NCI-H1417 (cell line): ENCODE measurements at places on chromosomes 3 and 15.

DNA sequence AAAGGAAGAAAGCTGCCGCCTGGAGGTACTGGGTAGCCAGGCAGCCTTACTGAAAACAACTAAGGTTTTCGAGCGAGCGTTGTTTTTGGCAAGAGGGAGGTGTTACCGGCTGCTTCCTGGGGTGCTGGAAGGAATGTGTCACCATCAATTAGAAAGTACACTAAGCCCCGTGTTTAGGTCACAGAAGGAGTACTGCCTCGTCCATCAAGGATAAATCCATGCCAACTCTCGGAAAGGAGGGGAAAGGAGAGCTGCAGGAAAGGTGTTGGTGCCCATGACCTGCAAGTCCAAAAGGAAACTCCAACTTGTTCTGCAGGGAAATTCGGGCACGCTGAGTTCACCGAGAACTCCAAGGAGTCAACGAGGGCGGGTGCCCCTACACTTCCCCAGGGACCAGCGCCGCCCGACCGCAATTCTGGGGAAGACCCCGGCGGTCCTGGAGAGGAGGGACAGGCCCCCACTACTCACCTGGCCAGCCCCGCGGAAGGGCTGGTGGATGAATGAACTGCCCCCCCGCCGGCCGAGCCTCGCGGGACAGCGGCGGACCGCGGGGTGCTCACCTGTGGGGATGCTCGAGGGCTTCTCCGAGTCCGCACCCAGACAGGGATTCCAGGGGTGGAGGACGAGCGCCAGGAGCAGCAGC is 542 bp downstream of the PLOD2 start:
- DNase-seq, result peak; percentile 86

- DNase-seq, result no peak
Measured at GRCh38 chr15:100572362-100572983, 29.5 kb downstream of the LINS1 start.

- no peak for DNase-seq
Measured at GRCh38 chr3:194579091-194579606, 54.1 kb downstream of the TMEM44 start.

DNA sequence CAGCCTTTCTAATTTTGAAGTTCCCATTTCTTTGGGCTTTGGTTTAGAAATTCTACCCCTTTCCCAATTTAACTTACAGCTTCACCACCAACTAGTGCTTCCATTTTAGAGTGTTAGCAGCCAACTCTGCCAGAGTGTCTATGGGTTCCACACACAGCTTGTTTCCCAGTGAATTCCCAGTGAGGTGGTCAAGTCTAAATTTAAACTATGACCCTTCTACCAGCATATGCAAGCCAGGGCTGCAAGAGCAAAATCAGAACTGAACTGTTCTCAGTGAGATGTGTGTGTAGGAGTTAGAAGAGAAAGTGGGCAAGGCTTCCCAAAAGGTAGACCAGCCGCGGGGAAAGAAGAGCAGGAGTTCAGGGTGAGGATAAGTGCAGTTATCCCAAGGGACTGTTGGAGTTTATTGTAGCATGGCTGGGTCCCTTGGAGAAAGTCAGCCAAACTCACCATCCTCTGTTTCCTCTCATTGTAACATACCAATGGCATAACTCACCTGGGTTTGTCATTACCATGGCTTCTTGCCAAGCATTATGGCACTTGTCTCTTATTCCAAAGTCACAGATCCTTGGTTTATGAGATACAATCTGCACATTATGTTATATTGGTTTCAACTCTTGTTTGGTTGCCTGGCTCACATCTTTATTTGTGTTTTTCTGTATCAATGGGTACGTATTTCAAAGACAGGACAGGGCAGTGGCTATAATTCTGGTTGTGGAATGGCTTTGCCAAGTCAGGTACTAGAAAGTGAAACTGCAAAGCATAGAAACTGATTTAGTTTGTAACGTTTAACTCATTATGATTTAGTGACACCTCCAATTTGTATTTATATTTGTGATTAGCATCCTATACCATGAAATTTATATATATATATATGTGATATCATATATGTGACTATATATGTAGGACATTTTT is 130.2 kb upstream of the UMPS start:
- DNase-seq, result no peak

DNA sequence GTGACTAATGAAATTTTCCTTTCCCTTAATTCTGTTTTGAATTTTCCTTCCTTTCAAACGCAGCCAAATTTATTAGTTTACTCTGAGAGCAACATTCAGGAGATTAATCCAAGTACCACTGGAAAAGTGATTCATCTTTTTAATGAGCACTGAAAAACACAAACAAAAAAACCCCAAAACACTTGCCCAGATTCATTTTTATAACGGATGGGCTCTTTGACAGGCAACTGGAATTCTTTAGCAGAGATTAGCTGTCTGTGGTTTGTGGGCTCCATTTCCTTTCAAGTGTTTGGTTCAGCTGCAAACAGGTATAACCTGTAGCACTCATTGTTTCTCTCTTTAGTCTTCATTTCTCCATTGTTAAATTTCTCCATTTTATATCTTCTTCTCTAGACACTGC is 3.1 kb upstream of the POLR2M start:
- DNase-seq, result no peak

GRCh38 chr15:89937365-89938350 is 24.9 kb upstream of the ARPIN start:
- no peak for DNase-seq

DNA sequence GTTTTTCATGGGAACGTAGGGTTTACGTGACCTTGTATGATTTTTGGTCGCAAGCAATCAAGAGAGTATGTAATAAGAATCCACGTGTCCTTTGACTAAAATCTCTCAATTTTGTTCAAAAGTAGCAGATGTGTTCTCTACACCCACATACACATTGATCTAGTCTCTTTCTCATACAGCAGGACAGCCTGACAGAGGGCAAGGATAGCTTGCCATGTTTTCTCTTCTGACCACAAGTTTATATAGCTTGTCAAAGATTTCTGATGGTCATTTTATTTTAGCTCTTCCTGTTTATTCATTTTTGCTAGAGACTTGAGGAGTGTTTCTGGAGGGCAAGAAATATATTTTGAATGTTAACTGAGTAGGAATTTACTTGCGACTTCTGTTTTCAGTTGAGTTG is 570.2 kb upstream of the ALCAM start:
- DNase-seq, result no peak

DNA sequence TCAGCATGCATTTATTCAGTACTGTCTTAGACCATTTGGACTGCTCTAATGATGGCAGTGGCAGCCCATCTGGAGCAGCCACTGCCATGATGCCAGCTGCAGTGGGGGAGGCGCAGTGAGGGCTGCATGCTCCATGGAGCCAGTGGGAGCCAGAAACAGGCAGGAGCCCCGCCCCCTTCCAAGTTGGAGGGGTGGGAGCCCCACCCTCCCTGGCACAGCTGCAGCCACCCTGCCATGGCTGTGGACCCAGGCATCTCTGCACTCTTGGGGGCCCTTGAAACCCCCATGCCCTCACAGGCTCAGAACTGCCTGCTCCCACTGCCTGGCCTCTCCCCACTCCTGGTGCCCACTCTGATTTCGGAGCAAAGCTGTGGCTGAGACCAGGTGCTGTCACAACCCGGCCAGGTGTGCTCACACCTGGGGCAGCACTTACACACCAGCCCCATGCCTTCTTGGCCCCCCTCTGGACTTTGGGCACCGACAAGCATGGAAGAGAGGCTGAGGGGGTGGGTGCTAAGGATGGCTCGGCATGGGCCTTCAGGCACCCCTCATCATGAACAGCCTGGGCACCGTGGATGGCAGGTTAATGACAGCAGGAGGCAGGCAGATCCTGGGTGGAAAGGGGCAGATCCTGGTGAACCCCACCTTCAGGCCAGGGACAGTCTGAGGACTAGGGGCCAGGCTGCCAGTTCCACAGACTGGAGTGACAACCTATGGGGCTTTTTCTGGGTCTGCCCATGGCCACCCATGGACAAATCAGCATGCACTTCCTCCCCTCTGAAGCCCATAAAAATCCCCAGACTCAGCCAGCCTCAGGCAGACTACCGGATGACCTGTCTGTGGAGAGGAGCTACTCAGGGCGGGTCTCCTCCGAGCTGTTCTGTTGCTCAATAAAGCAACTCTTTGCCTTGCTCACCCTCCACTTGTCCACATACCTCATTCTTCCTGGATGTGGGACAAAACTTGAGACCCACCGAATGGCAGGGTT is 18.3 kb downstream of the TBC1D21 start:
- DNase-seq, result no peak
